ENCODE measurements at places on chromosomes 5 and 9. TPM values are rescaled to one million over a fixed set of nuclear protein-coding genes. Genes with fewer than 3 reads are reported as not detected.

The NFIB gene
- polyA plus RNA-seq = 2.2 TPM

The GEMIN5 gene
- polyA plus RNA-seq = 10.0 TPM

GRCh38 chr5:76692274-76692540 lies 23.7 kb upstream of the F2R start:
- DNase-seq = no peak

GRCh38 chr5:14326035-14326903 lies 183.1 kb downstream of the TRIO start:
- no peak for DNase-seq

GRCh38 chr9:129146441-129146941 lies 31.6 kb downstream of the IER5L start:
- DNase-seq = no peak

DNA sequence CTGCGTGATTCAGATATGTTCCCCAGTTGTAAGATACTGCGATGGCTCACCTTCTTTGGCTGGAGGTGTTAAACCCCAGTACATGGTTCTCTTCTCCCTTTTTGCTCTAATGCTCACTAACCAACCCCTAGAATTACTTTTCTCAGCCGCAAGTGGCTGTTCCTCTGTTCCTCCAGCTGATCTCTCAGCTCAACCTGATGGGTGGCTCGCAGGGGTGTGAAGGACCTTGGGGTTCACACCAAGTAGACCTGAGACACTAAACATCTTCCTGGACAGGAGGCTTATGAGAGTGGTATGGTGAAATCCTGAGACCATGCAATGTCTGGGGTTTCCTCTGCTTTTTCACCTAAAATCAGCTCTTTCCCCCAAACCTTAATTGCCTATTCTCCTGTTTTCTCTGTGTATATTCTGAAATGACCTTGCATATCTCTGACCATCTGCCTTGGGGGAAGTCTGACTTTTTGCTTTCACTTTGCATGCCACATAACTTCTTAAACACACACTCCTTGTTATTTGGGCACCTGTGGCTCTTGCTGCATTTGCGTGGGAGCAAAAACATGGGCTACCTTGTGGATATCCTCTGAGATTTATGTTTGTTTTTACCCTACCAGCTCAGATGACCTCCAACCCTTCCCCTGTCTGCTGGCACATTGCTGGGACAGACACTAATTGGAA lies 15.9 kb upstream of the IFNA14 start:
- no peak for DNase-seq

All from AG04450 (cell line).